Sciatic nerve (tissue), 2 donors: ENCODE measurements at places on chromosomes 2 and 18.
A peak's percentile ranks its signal among the peaks of the same experiment; 100 is the strongest.

DNA sequence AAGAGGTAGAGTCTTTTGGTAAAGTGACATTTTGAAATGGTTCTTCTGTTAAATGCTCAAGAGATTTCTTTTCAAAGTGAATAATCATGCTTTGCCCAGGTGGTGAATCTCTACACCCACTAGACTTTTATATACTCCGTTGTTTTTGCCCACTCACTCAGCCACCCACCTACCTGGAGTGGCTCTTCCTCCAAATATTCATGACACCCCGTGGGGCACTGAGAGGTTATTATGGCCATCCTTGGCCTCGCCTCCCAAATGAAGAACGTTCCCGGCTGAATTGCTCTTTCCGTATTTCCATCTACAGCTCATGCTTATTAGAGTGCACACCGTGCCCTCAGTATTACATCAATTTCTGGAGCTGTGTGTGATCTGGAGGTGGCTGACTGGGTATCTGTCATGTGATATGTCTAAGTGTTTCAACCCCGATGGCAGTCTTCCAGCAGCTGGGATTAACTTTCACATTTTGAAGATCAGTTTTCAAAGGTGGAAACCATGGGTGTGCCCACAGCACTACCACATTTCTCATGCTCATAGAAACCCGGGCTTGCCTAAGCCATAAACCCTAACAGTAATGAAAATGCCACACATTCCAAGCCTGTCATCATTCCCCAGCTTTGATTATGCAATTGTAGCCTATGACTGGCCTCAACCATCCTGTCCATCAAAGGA lies 406.6 kb upstream of the MMADHC start:
- no peak for DNase-seq

DNA sequence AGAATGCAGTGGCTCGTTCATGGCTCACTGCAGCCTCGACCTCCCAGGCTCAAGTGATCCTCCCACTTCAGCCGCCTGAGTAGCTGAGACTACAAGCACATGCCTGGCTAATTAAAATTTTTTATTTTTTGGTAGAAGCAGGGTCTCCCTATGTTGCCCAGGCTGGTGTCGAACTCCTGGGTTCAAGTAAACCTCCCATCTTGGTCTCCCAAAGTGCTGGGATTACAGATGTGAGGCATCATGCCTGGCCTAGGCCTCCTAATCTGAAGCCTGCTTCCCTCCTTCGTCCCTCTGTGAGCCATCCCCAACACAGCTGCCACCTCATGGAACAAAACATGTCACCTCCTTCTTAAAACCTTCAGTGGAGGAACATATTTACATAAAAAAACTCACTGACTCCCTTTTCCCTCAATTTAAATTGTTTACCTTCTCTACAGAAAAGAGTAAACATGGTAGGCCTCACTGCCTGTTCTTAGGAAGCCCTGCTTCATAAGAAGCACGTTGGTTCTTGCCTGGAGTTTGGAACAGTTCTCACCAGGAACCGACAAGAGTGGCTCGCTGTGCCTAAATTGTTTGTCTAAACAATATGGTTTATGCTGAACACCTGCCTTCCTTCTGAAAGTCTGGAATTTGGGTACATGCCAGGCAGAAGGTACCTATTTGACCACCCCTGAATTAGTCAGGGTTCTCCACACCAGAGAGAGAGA lies 12.1 kb upstream of the RHOB start:
- no peak for DNase-seq

DNA sequence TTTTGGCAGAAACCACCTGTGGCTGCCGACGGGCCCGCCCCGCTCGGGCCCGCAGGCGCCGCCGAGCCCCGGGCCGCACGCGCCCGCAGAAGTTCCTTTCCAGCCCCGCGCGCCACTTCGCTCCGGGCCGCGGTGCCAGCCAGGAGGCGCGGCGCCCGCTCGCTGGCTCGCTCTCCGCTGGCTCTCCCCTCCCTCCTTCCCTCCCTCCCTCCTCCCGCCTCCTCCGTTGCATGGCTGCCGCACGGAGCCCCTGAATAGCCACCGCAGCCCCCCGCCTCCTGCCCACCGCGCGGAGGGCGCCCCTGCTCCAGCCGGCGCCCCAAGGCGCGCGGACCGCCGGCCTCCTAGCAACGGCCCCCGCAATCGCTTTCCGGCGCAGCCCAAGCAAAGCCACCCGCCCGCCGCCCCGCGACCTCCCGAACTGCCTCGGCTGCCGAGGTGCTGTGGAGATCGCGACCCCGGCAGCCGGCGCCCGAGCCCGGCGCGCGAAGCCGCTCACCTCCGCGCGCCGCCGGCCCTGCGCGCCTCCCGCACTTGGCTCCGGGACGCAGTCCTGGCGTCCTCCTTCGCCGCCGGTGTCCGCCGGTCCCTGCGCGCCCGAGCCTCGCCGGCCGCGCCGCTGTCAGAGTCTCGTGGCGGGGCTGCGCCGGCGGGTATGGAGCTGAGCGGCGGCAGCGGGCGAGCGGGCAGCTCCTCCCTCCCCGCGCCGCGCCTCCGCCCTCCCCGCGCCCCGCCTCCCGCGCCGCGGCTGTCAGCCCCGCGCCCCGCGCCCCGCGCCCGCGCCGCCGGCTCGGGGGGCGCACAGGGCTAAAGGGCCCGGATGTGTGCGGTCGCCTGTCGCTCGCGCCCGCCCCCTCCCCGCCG lies at the start of gene ZBTB7C:
Gene ZBTB7C, minus strand, starts transcription at position 657 of the 864 bp plus-strand sequence.
- no peak for DNase-seq

- DNase-seq: no peak
Observed at GRCh38 chr2:55165626-55166025, 66.5 kb downstream of the CLHC1 start.

GRCh38 chr18:56284319-56284718 lies 354.1 kb downstream of the TXNL1 start:
- no peak for DNase-seq

GRCh38 chr2:63840081-63840784 lies 1.5 kb upstream of the UGP2 start:
- DNase-seq: no peak

DNA sequence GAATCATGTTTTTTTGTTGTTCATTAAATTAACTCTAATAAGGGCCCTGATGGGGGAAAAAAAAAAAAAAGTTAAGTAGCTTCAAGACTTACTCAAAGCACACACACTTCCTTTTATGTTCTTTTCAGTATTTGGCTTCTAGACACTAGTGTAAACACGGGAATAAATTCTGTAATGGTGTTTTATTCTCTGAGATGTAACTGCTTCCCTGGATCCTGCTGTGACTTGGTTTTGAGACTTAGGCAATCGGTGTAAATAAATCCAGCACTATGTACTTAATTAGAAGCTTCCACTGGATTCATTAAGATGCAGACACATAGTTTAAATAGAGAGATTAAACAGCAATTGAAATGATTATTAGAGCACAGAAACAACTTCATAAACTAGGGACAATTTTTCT lies 26.1 kb upstream of the AP1S3 start:
- no peak for DNase-seq

- DNase-seq: no peak
Observed at GRCh38 chr18:48992791-48993555, 42.2 kb upstream of the SMAD7 start.

DNA sequence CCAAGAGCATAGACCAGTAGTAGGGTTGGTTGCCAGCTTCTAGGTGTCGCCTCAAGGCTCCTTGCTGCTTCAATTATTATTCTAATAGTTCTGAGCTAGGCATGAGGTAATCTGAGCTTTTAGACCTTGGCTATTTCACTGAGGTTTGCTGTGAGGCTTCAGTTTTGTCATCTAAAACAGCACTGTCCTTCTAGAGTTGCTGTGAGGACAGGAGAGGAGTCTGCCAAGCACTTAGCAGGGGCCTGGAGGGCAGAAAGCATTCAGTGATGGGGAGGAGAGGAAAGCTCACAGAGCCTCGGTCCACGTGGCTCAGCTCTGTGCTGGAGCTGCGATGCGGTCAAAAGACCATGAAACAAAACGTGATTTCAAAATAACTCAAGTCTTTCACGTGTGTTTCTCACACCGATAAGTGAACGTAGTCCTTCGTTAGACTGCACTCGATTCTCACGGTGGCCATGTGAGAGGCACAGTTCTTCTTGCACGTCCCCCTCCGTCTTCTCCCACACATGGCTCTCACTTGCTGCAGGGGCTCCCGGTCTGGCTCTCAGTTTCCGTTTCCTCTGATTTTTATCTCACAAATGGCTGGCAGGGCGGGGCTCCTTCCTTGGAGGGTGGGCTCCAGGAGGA lies 113.7 kb downstream of the B3GNT2 start:
- DNase-seq: no peak

GRCh38 chr2:172153757-172154156 lies 51.1 kb upstream of the DLX2 start:
- DNase-seq: no peak

- no peak for DNase-seq
Observed at GRCh38 chr2:235390108-235390815, 103.6 kb upstream of the AGAP1 start.

DNA sequence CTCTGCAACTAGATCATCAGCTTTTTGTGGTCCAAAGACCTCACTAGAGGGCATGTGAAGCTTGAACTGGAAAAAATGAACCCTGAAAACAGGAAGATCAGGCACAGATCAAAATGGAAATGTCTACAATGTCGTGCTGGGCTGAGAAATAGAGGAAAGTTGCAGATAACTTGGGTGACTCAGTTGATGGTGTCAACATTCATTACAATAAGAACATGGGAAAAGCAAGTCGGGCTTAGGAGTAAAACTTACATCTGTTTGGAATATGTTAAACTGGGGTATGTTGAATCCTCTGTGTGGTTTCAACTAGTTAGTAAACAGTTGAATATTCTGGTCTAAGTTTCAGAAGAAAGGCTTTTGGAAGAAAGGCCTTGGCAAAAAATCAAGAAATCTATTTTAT lies 940.4 kb downstream of the ERBB4 start:
- DNase-seq: no peak

- DNase-seq: no peak
Observed at GRCh38 chr18:28108254-28108653, 68.7 kb downstream of the CDH2 start.

GRCh38 chr2:134790487-134790886 lies 47.9 kb upstream of the ACMSD start:
- DNase-seq: no peak

- no peak for DNase-seq
Observed at GRCh38 chr2:161100211-161100895, 59.9 kb upstream of the TANK start.

GRCh38 chr2:138081225-138082073 lies 117.2 kb downstream of the HNMT start:
- DNase-seq: no peak

DNA sequence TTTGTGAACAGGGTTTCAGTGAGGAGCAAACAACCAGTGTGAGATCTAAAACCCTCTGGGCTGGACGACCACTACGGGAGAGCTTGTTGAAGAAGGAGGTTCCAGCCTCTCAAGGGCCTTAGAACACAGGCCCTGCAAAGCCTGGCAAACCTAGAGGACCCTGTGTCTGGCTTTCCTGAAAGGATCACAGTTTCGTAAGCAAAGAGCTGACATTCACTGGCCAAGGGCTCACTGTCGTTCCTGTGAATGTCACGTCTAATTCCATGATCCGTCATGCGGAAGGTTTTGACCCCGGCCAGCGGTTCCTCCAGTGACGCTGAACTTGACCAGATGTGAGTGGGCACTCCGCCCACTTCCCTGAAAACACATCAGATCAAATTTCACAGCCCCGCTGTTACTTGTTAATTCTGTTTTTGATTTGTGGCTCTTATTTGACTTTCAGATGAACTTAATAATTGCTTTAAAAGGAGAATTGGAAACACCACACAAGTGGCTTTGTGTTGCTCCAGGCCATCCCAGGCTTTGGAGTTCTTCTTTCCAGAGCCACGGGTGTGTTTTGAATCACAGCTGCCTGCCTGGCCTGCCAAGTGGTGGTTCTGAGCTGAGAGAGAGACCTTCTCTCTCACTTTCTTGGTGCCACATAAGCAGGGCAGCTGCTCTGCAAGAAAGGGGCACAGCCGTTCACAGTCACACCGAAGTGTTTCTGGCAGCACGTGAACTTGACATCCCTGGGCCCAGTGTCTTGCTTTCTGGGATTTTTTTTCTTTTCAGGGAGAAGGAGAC lies 308.4 kb downstream of the NDUFA10 start:
- peak; percentile 84 for DNase-seq

- DNase-seq: no peak
Observed at GRCh38 chr18:66300141-66300540, 303.7 kb downstream of the CDH19 start.

DNA sequence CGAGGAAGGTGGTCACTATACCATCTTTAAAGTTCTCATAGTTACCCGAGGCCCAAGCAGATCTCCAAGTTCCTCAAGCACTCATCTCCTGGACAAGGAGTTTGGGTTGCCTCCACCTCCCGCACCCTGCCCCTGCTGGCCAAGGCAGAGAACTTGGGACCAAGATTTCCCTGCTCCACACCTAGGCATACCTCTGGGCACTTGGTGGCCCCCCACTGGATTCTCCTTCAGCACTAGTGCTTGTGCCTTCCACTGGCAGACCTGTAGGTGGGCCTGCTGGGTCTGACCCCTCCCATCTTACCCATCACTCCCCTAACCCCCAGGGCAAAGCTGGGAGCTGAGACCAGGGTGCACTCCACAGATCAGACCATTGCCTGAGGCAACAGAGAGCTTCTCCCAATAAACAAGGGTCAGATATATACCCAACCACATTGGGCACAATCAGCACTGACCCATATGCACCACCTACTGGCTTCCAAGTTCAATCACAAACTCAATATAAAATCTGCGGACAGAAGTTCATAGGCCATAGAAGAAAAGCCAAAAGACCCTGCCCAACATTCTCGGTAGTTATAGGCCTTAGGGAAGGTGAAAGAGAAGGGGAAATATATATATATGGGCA lies 244.2 kb downstream of the EXOC6B start:
- DNase-seq: no peak

DNA sequence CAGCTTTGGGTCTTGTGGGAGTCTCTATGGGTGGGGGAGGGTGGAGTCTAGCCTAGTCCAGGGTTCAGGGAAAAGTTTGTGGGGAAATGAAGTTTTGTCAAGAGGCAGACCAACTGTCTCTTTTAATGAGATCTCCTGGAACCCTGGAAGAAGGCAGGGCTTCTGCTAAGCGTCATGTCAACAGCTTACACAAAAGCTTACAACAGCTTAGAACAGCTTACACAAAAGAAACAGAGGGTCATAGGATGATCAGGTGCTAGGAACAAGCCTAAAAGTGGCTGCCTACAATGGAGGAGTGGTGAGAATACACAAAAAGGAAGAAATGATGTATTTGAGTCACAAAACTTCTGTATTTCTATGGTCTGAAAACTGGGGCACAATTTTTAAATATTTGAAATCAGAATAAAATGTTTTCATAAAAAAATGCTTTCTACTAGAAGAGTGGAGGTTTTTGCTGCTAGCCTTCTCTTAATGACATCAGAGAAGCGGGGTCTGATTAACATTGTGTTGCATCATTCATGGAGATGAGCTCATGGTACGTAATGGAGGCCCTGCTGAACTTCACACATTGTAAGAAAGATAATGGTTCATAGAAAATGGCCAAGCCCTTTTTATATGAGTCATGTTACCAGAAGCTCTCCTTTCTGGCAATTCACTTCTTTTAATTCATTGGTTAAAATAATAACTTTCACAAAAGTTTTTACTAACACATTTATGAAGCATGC lies 351.0 kb downstream of the PIK3C3 start:
- no peak for DNase-seq

DNA sequence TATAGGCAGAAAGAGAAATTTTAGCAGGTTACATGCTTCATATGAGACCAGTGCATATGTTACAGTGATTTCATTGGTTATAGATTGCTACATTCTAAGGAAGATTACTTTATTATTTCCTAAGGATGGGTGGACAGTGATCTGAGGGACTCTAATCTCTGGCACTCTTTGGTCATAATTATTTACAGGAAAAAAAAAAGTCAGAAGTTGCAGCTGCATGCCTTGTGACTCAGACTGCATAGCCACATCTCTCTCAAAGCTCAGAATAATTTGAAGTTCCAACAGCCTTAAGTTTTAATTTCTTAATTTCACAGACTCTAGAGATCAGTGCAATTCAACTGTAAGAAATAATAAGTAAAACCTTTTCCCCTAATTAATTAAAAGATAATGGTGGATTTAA lies 27.1 kb upstream of the BARD1 start:
- DNase-seq: no peak
